Astrocyte of the cerebellum (primary cell): ENCODE measurements at places on chromosomes 3 and 15.

GRCh38 chr3:107235193-107235927 lies 141.9 kb upstream of the CCDC54 start:
- no peak for DNase-seq

DNA sequence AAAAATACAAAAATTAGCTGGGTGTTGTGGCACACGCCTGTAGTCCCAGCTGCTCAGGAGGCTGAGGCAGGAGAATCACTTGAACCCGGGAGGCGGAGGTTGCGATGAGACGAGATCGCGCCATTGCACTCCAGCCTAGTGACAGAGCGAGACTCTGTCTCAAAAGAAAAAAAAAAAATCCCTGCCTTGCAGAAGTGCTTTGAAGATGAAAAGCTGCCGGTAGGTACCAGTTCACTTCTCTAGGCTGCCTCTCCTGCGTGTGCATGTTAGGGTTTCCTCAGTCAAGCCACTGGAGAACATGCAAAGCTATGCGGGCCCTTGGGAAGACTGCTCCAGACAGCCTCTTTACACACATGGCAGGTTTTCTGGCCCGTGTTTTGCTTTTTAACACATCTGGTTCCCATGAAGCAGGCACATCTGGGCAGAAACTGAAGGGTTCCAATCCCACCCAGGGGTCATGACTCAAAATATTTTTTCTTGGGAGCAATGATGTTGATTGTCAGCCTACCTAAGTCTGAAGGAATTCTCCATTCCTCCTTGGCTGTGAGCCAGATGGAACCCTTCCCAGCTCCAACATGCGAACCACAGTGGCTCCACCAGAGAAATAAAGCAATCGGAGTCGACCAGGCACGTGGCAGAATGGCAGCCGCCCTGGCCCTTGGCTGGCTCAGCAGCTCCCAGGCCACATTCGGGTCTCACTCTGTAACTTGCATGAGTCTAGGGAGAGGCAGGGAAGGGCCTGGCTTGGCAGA lies 29.6 kb downstream of the MGLL start:
- DNase-seq = peak; percentile 82

GRCh38 chr15:100461049-100461448 lies 67.7 kb downstream of the CERS3 start:
- DNase-seq = no peak

GRCh38 chr3:106420628-106421027 lies 551.8 kb upstream of the CBLB start:
- no peak for DNase-seq

DNA sequence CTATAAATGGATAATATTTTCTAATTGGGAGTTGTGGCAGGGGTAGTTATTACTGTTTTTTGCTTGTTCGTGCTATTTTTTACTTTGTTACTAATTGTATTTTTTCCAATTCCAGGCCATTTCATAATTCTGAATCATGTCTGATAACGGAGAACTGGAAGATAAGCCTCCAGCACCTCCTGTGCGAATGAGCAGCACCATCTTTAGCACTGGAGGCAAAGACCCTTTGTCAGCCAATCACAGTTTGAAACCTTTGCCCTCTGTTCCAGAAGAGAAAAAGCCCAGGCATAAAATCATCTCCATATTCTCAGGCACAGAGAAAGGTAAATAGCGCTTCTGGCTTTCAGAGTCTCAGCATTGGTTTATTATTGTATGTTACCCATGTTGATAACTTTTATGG lies 42.9 kb downstream of the PAK2 start:
- no peak for DNase-seq

DNA sequence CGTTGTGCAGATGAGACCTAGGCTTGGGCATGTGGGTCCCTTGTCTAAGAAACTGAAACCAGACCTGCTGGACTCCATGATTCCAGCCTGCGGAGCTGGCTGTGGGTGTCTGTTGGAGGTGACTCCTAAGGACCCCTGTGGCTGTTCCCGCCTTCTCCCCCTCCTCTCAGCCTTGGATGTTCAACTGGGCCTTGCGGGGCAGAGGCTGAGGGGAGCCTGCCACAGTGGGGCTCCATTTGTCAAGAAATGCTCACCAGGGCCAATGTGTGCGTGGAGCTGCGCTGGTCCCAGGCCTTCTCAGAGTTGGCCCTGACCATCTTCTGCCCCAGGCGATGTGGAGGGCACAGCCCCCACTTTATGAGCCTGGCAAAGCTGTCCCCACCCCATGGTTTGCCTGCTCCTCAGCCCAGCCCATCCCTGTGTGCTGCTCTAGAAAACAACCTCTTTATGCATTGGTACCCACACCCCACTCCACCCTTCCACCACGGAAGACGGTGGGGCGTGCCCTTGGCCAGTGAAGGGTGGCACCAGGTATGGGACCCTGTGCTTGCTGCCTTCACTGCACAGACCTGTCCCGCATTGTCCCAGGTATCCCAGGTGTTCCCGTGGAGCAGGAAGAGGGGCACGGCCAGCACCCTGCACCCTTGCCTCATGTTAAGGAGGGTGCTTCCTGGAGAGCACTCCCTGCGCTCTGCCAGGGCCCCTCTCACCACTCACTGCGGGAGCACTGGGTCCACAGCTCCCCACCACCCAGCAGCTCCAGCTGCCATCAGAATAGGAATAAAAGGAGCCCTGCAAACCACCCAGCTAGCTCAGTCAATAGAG lies 7.9 kb downstream of the MESP2 start:
- DNase-seq = no peak

DNA sequence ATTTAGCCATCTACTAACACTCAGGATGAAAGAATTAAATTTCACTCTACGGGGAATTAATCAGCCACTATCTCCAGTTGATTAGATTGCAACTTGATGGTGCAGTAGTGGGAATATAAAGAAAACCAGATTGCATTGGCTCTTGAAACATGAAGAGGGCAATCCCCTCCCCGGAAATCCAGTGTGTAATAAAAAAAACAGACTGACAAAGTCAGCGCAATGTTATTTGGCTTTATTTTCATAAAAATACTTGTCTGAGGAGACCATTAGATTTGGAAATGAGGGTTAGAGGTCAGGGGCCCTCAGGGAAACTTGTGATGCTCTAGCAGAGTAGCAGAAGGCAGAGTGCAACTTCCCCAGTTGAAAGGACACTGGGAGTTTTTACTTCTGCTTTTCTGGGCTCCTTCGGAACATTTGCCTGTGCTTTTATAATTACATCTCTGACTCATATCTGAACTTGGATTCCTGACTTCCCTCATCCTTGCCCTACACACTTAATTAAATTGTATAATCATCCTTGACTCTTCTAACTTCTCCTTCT lies 326.8 kb downstream of the TUSC7 start:
- no peak for DNase-seq

- no peak for DNase-seq
Measured at GRCh38 chr3:34008191-34008590, 209.8 kb downstream of the PDCD6IP start.

DNA sequence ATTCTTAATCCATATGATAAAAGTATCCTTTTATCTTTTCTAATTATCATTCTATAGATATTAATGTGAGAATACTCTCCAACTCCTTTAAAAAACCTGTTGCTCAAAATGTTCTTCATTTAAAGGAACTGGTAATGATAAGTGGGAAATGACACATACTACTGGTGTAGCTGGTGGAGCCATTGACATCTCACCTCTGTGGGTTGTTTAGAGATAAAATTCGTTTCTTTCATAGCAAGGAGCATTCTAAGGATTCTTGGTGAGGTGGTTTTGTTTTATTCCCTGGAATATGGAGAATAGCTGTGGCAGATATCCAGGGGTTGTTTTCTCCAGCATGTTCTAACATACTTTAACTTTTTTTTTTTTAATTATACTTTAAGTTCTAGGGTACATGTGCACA lies 299.8 kb upstream of the THBS1 start:
- DNase-seq = peak; percentile 76

DNA sequence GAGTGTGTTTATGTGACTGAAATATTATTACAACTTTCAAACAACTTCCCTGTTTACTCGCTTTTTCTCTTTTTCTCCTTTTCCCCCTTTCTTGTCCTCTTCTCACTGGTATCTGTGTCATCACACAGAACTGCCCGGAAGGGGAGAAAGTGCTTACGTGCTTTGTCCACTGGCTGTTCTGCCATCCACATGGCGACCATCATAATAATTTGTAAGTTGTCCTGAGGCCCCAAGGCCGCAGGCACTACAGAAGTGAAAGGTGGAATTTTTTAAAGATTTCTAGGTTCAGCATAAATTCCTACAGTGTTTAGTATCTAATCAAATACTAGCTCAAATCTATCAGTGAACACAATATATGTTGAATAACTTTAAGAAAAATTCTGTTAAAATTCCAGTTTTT lies 26.7 kb upstream of the ABHD10 start:
- no peak for DNase-seq

DNA sequence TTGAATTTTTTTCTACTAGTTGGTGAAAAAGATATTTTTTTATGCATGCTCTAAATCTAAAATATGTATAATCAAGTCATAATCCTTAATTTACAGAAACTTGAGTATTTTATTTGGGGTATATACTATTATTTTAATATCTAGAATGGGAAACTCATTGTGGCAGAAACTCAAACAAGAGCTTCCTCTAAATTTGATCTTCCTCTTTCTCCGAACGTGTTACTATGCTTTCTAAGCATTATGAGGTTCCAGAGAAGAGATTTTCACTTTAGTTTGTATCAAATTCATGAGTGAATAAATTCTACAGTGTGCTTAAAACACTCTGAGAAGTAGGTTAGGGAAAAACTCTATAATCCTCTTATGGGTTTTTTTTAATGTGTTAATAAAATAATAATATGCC lies 173.1 kb downstream of the POTEB3 start:
- no peak for DNase-seq

- no peak for DNase-seq
Measured at GRCh38 chr3:5750874-5751640, 563.5 kb downstream of the EDEM1 start.

GRCh38 chr3:42375121-42375800 lies 35.1 kb downstream of the LYZL4 start:
- DNase-seq = no peak
